ENCODE measurements at places on chromosomes 5 and 9. TPM values are rescaled to one million over a fixed set of nuclear protein-coding genes. Genes with fewer than 3 reads are reported as not detected.

The PLAC8L1 gene
- not detected for total RNA-seq

The C5orf34 gene
- total RNA-seq = 0.65 TPM

The SHC3 gene
- total RNA-seq = 1.7 TPM

The C1QTNF2 gene
- total RNA-seq = not detected

The IL11RA gene
- 114 TPM for total RNA-seq

The ANKRD34B gene
- not detected for total RNA-seq

The SNCAIP gene
- total RNA-seq = 6.5 TPM

The ANKDD1B gene
- 2.2 TPM for total RNA-seq

The TAF11L10 gene
- total RNA-seq = not detected

The MLANA gene
- total RNA-seq = 46.7 TPM

The PFN3 gene
- not detected for total RNA-seq

The TMEM215 gene
- not detected for total RNA-seq

Measured in suprapubic skin (tissue), 4 donors.